ENCODE measurements at places on chromosomes 1 and 21. TPM values are rescaled to one million over a fixed set of nuclear protein-coding genes. Genes with fewer than 3 reads are reported as not detected.

OR1C1 gene
- not detected for total RNA-seq

LRRC42 gene
- 26.7 TPM for total RNA-seq

RUNX3 gene
- not detected for total RNA-seq

SLAMF9 gene
- not detected for total RNA-seq

LEMD1 gene
- not detected for total RNA-seq

LDLRAD2 gene
- 0.07 TPM for total RNA-seq

S100A16 gene
- total RNA-seq = 530 TPM

PLA2G4A gene
- total RNA-seq = 52.8 TPM

ZDHHC18 gene
- 9.4 TPM for total RNA-seq

PTGFR gene
- total RNA-seq = 0.14 TPM

TEKT2 gene
- total RNA-seq = not detected

KRTAP6-3 gene
- total RNA-seq = not detected

ACTA1 gene
- not detected for total RNA-seq

CDA gene
- total RNA-seq = 2.0 TPM

LAMC1 gene
- 409 TPM for total RNA-seq

C1orf53 gene
- 3.5 TPM for total RNA-seq

SPATA1 gene
- 1.1 TPM for total RNA-seq

XCL2 gene
- not detected for total RNA-seq

KPRP gene
- total RNA-seq = not detected
